Glutamatergic neuron (in vitro differentiated cells): ENCODE measurements at places on chromosomes 4 and X.

- DNase-seq, result peak; percentile 83
These were observed at the start of gene CYP4V2 for GRCh38 chr4:186191200-186192065. Gene CYP4V2, plus strand, starts transcription at chr4:186191567. Its CDS starts 257 bp downstream, at chr4:186191824.

DNA sequence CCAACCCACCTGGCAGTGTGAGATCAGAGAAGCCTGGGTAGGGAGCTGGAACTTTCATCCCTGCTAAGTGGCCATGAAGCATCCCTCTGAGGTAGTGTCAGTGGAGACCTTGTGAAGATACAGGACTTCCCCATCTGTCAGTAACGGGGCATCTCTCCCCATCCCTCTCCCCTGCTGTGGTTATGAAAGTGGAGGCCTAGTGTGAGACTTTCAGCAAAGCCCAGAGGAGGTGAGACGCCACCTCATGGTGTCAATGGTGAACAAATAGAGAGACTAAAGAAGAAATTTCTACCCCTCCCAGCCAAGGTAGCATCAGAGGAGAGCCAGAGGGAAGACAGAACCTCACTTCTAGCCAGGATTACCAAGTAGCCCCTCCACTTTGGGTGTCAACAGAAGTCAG, 150.2 kb downstream of the VEGFC start:
- DNase-seq, result no peak

- DNase-seq, result no peak
These were observed 311.1 kb upstream of the SLC7A11 start for GRCh38 chr4:138553001-138553845.

DNA sequence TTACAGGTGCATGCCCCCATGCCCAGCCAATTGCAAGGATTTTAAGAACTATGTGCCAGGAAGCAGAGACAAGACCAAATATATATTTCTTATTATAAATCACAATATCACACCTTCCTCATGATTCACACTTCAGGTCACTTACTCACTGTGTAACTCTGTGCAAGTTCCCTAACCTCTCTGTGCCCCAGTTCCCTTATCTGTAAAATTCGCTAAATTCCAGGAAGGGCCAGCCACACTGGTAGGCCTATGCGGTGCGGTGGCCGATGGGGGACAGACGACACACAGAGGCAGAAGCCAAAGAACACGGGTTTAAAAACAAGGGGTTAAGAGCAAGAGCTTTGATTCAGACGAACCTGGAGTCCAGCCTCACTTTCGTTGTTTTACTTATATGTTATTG, 2.8 kb downstream of the TRIM2 start:
- no peak for DNase-seq

GRCh38 chr4:32745351-32745750, 2025.2 kb downstream of the PCDH7 start:
- DNase-seq, result no peak

DNA sequence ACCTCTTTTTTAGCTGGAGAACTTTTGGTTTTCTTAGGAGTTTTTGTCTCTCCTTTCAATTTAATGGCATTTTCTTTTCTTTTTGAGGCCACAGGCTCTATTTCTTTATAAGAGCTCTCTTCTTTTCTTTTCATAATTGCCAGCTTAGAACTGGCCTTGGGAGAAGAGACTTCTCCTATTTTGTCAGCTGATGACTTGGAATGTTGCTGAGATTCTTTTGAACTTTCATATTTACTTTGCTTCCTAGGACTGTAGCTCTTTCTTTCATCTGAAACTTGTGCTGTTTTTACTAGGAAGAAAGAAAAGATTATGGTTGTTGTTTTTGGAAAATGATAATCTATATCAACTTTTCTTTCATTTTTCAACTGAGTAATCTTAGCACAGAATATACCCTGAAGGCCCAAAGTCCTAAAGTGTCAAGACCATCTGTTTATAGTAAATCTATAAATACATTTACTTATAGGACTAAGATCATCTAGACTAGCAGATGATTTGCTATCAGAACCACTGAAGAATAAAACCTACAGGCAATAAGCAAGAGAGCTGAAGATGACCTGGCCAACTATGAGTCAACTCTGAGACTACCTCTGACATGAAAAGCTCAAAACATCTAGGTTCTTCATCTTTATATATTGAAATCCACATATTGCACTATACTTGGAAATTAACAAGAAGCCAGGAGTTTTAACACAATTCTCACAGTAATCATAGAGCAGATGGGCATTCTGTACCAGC, 45.6 kb downstream of the RFC1 start:
- DNase-seq, result no peak

- DNase-seq, result peak; percentile 18
These were observed 200.3 kb upstream of the NHS start for GRCh38 chrX:17174671-17175070.

DNA sequence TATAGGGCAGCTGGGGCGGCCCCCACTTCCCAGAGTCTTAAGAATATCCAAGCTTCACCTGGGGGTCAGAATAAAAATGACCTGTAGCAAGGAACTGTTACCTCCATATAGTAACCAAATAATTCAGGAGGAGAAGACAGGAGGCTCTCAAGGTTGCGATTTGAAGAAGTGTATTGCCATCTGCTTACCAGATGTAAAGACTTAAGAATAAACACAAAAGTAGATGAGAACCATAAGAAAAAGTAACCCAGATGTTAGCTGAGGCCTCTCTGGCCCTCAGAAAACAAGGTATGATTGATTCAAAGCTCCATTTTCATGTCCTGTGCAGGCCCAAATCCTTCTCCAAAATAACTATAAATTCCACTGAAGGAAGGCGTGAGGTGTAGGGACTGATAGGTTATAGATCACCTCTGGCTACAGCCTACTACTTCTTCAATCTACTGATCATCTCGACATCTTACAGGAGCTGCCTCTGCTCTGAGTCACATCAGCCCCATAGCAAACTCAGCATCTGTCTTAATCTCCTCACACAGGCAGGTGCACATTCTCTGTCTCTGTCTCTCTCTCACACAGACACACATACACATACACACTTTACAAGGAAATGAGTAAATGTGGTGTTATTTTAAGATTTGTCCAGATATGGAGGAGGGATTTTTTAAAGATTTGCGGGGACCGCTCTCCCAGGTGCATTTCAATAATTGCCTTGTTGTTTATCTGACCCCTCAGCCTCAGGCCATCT, 193.9 kb upstream of the EDNRA start:
- no peak for DNase-seq

DNA sequence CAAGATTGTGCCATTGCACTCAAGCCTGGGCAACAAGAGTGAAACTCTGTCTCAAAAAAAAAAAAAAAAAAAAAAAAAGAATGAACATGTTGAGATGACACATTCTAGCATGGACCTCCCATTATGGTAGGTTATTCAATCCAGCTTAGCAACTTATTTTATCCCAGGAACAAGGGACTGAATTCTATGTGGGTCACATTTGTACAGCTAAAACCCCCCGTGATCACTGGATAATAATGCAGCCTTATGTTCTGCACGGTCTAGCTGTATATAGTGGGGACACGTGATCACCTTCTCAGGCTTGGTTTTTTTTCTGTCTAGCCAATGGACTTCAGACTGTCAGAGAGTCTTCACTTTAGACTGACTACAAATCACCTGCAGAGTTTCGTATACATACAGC, 115.2 kb upstream of the FRG1 start:
- no peak for DNase-seq

DNA sequence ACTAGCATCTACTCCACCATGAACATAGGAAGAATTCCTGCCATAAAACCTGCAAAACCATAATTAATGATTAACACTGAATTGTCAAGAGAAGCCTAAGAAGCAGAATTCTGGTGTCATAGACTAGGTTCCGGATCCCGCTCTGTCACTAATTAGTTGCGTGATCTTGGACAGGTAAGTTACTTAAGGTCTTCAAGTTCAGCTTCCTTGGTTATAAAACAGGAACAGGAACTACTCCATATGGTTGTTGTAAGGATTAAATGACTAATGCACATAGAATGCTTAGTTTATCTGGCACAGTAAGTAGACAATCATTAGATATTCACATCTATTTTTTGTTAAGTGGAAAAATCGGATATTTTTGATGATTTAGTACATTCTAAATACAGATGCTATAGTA, 14.3 kb downstream of the G3BP2 start:
- DNase-seq, result no peak

GRCh38 chrX:41258871-41259270, 75.1 kb upstream of the DDX3X start:
- DNase-seq, result no peak

- DNase-seq, result no peak
These were observed 24.7 kb downstream of the TECRL start for GRCh38 chr4:64384237-64385203.

DNA sequence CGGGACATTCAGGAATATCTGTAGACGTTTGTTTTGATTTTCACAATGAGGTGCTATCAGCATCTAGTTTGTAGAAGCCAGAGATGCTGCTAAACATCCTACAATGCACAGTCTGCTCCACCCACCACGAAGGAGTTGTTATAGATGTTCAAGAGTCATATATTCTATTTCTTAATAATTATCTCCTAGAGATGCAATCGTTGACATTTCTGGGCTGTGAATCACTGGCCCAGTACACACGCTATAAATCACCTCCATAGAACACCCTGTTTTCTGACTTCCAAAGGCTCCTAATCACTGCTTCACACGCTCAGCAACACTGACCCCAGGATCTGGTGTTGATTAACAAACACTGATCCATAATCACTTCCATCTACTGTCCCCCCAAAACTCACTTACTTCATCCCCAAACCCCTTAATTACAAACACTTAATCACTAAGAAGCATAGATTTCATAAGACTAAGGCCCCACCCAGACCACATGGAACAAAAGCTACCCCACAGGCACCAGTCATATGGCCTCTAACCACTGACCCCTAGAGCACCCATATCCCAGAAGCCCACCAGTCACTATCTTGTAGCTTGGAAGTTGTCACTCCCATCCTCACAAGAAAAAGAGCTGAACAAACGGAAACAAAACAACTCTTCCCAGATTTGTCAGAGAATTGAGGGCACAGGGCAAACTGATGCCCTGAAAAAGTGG, 31.7 kb upstream of the ZNF41 start:
- DNase-seq, result no peak

DNA sequence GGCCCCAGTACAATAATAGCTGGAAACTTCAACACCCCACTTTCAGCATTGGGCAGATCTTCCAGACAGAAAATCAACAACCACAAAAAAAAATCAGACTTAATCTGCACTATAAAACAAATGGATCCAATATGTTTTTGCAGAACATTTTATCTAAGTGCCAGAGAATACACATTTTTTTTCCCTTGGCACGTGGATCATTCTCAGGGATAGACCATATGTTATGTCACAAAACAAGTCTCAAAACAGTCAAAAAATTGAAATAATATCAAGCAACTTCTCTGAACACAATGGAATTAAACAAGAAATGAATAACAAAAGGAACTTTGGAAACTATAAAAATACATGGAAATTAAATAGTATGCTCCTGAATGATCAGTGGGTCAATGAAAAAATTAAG, 576.3 kb downstream of the PCDH19 start:
- DNase-seq, result no peak

DNA sequence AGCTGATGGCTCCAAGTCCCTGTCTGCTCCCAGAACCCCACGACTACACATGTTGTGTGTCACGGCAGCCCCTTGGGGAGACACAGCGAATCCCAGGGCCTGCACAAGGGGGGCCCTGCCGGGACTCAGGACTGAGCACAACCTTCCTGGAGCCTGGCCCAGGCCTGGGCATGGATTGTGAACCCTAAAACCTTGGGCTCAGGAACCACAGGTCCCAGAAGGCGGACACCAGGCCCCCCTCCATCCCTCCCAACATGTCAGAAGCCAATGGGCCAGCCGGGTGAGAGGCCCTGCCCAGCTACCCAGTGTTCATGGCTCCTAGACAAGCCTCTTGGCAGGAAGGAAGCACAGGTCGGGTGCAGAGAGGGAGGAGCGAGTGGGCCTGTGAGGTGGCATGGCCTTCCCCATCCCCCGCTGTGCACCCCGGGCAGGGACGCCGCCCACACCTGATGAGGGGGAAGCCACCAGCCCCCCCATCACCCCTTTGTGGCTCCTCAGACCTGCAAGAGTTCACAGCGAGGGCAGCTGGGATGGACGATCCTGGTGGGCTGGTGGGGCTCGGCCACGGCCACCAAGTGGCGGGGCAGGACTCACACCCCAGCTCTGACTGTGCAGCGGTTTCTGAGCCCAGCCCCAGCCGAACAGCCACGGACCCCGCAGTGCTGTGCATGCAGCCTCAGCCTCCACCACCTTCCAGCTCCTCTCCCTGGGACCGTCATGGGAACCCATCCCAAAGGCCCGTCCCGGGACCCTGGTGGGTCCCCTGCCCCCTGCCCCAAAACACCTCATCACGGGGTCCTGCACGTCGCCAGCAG, 3.7 kb downstream of the PDE6B start:
- no peak for DNase-seq
